ENCODE measurements at places on chromosomes 11 and 22. TPM values are rescaled to one million over a fixed set of nuclear protein-coding genes. Genes with fewer than 3 reads are reported as not detected.

DNA sequence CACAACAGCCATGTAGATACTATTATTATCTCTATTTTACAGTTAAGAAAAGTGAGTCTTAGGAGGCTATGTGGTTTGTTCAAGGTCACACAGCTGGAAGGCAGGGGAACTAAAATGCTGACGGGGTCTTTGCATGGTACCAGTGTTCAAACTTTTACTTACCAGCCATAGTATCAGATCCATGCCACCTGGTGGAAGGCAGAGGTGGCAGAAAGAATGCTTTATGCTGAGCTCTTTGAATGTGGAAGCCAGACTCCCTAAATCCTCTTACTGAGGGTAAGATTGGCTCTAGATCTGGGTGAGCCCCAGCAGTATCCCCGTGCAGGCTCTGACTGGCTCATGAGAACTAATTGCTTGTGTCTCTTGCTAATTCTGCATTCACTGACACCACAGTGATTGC, 54.3 kb upstream of the NAV2 start:
- H3K4me1 ChIP-seq = no peaks in the 10 kb centered on the region
- H3K4me3 ChIP-seq = no peak overlapping the region
- no peaks in the 10 kb centered on the region for H3K36me3 ChIP-seq
- H3K27me3 ChIP-seq = no peaks in the 10 kb centered on the region
- no peak overlapping the region for H3K27ac ChIP-seq

GRCh38 chr11:70383664-70384565, 14.4 kb upstream of the CTTN start:
- no peak overlapping the region for H3K4me3 ChIP-seq
- H3K27me3 ChIP-seq = no peaks in the 10 kb centered on the region
- peaks cover 41% of the 10 kb centered on the region for H3K4me1 ChIP-seq
- DNase-seq = no peak
- peak overlapping the region; percentile 66 for H3K27ac ChIP-seq
- peaks cover 10% of the 10 kb centered on the region for H3K36me3 ChIP-seq

CYTH4 gene
- total RNA-seq = not detected

GRCh38 chr11:114449845-114450244, 10.6 kb downstream of the REXO2 start:
- peaks cover 6% of the 10 kb centered on the region for H3K36me3 ChIP-seq
- 0 out of 2 replicates have a peak, but pooled peaks cover 8% of the 10 kb centered on the region for H3K4me1 ChIP-seq
- no peak overlapping the region for H3K4me3 ChIP-seq
- no peak for DNase-seq
- no peak overlapping the region for H3K27ac ChIP-seq
- H3K27me3 ChIP-seq = no peaks in the 10 kb centered on the region

GRCh38 chr11:33889296-33889695, 2.6 kb downstream of the LMO2 start:
- no peak overlapping the region for H3K4me3 ChIP-seq
- no peak for DNase-seq
- no peaks in the 10 kb centered on the region for H3K27me3 ChIP-seq
- no peaks in the 10 kb centered on the region for H3K4me1 ChIP-seq
- H3K36me3 ChIP-seq = no peaks in the 10 kb centered on the region
- H3K27ac ChIP-seq = no peak overlapping the region

DNA sequence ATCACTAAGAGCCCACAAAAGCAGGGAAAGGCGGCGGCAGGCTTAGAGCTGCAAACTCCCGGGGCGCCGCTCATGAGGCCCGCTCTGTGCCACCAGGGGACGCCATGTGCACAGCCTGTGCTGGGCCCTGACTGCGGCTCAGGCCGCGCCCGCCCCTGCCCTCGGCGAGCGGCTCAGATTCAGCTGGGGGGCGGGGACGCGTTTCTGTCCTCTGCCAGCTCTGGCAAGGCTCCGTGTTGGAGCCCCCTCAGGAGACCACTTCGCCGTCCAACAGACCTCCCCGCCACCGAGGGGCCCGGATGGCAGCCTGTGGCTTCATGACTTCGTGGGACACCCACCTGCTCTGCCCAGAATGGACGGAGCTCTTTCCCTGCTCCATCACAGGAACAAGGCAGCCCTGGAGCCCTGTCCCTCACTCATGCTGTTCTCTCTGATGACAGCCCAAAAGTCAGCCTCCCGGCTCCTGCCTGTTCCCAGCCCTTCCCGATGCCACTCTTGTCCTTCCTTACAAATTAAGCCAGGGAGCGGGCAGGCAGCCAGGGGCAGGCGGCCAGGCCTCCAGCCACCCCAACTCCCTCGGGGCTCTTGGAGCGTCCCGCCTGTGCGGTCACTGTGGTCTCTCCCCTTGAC, 69.1 kb downstream of the NAT10 start:
- H3K27ac ChIP-seq = no peak overlapping the region
- peak overlapping the region; percentile 60 for H3K4me3 ChIP-seq
- H3K36me3 ChIP-seq = no peaks in the 10 kb centered on the region
- H3K4me1 ChIP-seq = peaks cover 8% of the 10 kb centered on the region

BTG4 gene
- total RNA-seq = 0.31 TPM

GRCh38 chr11:77395460-77396173, 78.3 kb downstream of the PAK1 start:
- H3K4me1 ChIP-seq = peaks cover 25% of the 10 kb centered on the region
- no peak overlapping the region for H3K27ac ChIP-seq

- H3K4me3 ChIP-seq = no peak overlapping the region
- H3K36me3 ChIP-seq = no peaks in the 10 kb centered on the region
- no peak overlapping the region for H3K27ac ChIP-seq
- H3K4me1 ChIP-seq = no peaks in the 10 kb centered on the region
- H3K27me3 ChIP-seq = no peaks in the 10 kb centered on the region
Observed at GRCh38 chr11:129580278-129580677, 204.6 kb downstream of the BARX2 start.

GRCh38 chr11:28671274-28671673, 563.1 kb downstream of the METTL15 start:
- H3K27me3 ChIP-seq = no peaks in the 10 kb centered on the region
- no peak overlapping the region for H3K27ac ChIP-seq
- H3K4me3 ChIP-seq = no peak overlapping the region
- DNase-seq = no peak
- no peaks in the 10 kb centered on the region for H3K36me3 ChIP-seq

DNA sequence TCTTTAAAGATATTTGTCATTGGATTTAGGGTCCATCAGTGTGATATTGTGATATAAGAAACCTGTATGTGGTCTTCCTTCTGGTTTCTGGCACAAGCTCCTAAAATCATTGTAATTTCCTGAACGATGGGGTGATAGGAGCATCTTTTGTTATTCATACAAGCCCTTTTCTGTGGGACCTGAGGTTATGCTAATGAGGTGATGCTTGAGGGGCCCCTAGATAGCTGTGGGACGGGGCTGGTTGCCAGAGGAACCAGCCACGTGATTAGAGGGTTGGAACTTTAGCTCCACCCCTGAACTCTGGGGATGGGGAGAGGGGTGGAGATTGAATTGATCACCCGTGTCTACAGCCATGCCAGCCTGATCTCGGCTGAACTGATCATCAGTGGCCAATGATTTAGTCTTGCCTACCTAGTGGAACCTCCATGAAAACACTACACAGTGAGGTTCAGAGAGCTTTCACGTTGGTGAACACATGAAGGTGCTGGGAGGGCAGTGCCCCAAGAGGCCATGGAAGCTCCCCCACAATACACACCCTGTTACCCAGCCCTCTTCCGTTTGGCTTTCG, 62.8 kb downstream of the BCR start:
- peak overlapping the region; percentile 99 for H3K27ac ChIP-seq
- peaks cover 74% of the 10 kb centered on the region for H3K4me1 ChIP-seq
- peak; percentile 96 for DNase-seq

Data from GM23338 (cell line).